ENCODE measurements at places on chromosomes 2 and 18.

DNA sequence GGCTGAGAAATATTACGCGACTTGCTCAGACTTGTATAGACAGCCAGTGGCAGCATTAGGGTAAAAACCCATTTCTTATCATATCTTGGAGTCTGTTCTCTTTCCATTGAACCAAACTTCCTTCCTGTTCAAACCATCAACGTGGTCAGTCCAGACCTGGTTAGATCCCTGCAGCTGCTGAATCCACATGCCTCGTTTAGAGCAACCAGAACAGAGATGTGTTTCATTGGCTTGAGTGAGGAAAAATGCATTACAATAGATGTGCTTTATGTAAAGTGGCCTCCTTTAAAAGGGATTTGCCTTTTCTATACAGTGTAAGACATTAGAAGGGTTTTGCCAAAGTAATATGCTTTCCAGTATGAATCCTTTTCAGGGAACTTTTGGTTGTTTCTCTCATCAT lies 232.4 kb downstream of the MEIS1 start:
- DNase-seq = no peak

GRCh38 chr2:1459727-1460126 lies 46.5 kb downstream of the TPO start:
- DNase-seq = no peak

GRCh38 chr2:21326152-21326551 lies 202.4 kb downstream of the TDRD15 start:
- no peak for DNase-seq

DNA sequence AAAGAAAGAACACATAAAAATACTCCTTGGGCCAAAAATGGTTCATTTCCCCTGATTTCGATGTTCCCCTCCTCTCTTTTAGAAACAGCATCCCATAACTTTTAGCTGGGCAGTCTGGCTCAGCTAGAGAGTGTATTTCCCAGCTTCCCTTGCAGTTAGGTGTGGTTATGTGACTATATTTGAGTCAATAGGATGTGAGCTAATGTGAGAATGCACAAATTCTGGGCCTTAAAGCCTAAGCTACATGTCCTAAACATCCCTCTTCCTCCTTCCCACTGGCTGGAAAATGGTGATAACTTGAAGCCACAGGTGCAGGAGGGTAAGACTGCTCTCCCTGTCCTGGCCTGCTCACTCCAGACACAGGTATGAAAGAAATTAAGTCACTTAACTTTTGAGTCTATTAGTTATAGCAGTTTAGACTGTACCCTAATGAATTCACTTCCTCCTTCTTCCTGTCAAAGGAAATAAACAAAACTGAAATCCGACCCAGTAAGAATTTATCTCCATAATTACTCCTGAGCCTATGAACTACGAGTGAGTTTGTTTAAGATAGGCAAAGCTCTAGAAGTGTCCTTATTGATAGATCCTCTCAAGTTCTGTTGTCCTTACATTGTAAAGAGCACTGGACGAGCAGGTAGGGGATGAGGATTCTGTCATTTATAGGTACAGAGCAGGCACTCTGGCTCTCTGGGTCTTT lies 177.6 kb downstream of the MTX2 start:
- DNase-seq = no peak
